ENCODE measurements at places on chromosomes 5 and 9.
A peak's percentile ranks its signal among the peaks of the same experiment; 100 is the strongest.

- DNase-seq = peak; percentile 6
Measured at GRCh38 chr9:91395106-91395552, 28.5 kb downstream of the NFIL3 start.

DNA sequence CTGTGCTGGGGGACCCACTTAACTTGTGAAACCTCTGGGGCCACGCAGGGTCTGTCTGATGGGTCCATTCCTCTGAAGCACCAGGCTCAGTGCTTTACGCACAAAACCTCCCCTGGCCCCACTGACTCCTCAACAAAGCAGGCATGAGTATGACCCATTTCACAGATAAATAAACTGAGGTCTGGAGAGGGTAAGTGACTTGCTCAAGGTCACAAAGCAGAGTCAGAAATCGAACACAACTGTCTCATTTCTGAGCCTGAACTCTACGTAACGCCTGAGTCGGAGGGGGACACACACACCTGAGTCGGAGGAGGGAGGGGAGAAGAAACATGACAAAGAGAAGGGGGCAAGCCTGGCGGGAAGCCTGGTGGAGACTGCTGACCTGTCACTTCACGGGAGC, 48.0 kb upstream of the RAPGEF1 start:
- DNase-seq = no peak

DNA sequence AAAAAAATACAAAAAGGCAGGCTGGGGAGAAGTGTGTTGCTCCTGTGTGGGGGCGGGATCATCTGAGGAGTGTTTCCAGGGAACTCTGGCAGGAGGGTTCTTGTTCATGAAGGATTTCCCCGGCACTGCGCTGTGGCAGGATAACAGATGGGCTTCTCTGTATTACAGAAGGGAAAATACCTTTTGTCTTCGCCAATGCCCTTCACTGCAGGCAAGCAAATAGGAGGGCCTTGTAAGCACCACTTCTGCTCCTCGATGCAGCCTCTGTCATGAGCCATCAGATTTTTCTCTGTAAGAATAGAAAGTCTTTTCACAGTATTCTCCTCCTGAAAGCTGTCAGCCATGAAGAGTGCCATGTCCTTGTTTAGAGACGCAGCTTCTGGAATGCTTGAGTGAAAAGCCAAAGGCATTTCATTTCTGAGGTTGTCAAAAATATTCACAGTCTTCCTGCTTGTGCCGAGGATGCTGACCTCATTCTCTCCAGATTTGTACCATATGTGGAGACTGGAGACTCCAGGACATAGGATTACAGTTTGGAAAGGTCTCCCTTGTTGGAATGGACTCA, 294.0 kb downstream of the YTHDC2 start:
- DNase-seq = no peak

- DNase-seq = no peak
Measured at GRCh38 chr5:73692166-73692640, 66.2 kb downstream of the ARHGEF28 start.

- DNase-seq = no peak
Measured at GRCh38 chr9:31519826-31520225, 864.6 kb upstream of the ACO1 start.

DNA sequence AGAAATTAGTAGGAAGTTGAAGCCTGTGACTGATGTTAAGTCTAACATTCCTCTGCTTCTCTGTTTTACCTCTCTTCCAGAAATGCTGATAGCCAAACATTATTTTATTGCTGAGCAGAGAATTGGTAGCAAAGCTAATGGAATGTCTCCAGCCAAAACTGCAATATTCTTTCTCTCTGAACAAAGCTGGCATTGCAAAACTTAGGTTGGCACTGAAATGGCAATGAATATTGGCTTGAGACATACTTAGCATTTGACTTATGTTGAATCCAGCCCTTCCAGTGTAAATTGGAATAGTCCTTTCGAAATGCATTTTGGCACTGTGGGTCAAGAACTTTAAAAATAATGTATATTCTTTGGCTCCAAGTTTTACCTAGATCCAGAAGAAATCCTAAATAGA, 21.1 kb downstream of the FAF2 start:
- no peak for DNase-seq

GRCh38 chr5:179820483-179821297, at the start of gene SQSTM1:
SQSTM1 (plus strand) TSS chr5:179820905; CDS start chr5:179820937, 32 bp downstream.
- peak; percentile 81 for DNase-seq

DNA sequence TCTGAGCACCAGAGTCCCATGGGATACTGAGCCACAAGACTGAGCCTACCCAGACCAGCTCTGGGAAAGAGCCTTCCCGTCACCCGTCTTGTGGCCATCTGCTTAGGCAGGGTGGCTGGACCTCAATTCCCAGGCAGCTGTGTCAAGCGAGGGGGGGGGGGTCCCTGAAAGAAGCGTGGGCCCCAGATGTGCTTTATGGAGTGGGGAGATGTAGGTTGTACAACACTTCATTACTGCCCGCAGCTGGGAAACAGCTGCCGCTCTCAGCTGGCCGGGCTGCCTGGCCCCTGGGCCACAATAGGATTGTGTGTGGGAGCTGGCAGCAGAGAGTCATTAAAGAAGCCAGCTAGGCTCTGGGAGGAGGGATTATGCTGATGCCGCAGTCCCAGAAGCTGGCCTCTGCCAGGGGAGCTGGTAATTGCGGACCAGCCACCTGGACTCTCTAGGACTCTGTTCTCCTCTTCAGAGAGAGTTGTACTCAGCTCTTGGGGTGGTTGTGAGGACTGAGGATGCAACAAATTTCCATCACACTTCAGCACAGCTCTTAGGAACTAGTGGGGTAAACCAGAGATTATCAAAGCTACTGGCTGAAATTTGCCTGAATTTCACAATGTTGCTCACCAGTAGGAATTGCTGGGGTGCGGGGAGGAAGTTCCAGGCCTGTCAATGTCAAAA, 145.4 kb downstream of the GADD45G start:
- no peak for DNase-seq

GRCh38 chr5:172559004-172559932, 81.8 kb upstream of the NEURL1B start:
- DNase-seq = no peak

GRCh38 chr5:82244854-82245635, 33.1 kb downstream of the RPS23 start:
- no peak for DNase-seq

- no peak for DNase-seq
Measured at GRCh38 chr5:133730866-133731265, 118.5 kb upstream of the FSTL4 start.

GRCh38 chr9:108019821-108020220, 530.3 kb upstream of the KLF4 start:
- no peak for DNase-seq

GRCh38 chr5:172699999-172700364, 58.9 kb downstream of the NEURL1B start:
- DNase-seq = no peak

GRCh38 chr9:113148372-113148705, 2.5 kb upstream of the SLC31A2 start:
- DNase-seq = no peak

DNA sequence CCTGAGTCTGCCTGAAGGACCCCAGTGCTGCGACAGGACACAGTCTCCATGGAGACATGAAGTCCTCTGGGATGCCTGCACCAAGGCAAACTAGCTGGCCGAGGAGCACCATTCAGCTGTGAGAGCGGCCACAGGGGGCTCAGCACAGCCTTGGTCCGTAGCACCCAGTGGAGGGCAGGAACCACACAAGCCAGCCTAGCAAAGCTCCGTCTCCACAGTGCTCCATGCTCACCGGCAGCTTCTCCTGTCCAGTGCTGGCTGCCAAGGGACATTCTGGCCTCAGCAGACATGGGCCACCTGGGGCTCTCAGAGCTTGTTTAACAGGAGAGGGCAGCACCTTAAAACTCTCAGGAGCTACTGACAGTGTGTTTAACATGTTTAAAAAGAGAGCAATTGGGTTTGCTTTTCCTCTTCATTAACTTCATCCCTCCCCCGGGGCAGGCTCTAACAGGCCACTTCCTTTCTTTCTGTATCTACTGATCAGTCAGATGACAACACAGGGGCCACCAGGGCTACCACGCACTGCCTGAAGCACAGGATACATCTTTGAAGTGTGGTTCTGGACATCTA, 57.0 kb downstream of the SECISBP2 start:
- no peak for DNase-seq

GRCh38 chr5:19978476-19978875, 9.5 kb downstream of the CDH18 start:
- DNase-seq = no peak

DNA sequence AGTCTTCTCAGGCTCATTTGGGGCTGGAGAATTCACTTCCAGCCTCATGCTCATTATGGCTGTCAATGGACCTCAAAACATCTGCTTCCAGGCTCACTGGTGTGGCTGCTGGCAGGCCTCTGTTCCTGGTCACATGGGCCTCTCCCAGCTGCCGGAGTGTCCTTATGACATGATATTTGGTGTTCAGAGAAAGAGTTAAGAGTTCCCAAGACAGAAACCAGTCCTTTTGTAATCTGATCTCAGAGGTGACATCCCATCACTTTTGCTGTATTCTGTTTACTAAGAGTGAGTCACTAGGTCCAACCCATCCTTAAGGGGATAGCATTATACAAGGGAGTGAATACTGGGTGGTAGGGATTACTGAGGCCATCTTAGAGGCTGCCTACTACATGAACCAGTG, 104.6 kb downstream of the CACNA1B start:
- no peak for DNase-seq

GRCh38 chr9:81791076-81791475, 101.7 kb upstream of the TLE1 start:
- no peak for DNase-seq

- DNase-seq = no peak
Measured at GRCh38 chr9:134885679-134886412, 5.2 kb downstream of the FCN2 start.

- no peak for DNase-seq
Measured at GRCh38 chr5:81724108-81724507, 26.8 kb downstream of the SSBP2 start.

DNA sequence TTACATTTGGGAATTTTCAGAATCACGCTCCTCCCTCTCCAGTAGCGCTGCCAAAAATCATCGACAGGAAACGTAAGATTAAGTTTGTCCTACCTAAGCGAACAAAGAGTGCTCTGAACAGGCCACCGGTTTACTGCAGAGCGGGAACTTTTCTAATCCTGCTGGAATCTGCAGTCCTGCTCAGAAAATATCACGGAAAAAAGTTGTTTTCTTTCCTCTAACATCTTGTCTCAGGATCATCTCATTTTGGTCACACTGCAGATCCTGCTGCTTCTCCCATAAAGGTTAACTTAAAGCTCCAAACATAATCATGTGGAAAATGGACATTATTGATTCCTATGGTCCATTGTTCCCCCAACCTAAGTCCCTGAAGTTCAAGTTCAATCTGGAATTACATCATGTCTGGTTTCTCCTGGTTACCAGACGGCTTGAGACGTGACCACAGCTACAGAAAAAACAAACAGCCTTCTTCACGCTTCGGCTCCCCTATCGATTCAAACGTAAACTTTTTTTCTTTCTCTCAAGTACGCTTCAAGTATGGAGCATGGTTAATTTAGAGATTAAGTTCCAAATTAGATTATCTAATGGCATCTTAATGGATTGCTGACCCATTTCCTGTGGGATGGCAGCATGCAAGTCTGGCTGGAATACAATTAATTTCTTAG, 217.6 kb downstream of the NFIB start:
- no peak for DNase-seq

- no peak for DNase-seq
Measured at GRCh38 chr5:98736753-98737152, 36.7 kb upstream of the RGMB start.

GRCh38 chr9:98097836-98098235, 21.2 kb downstream of the TRIM14 start:
- peak; percentile 25 for DNase-seq

DNA sequence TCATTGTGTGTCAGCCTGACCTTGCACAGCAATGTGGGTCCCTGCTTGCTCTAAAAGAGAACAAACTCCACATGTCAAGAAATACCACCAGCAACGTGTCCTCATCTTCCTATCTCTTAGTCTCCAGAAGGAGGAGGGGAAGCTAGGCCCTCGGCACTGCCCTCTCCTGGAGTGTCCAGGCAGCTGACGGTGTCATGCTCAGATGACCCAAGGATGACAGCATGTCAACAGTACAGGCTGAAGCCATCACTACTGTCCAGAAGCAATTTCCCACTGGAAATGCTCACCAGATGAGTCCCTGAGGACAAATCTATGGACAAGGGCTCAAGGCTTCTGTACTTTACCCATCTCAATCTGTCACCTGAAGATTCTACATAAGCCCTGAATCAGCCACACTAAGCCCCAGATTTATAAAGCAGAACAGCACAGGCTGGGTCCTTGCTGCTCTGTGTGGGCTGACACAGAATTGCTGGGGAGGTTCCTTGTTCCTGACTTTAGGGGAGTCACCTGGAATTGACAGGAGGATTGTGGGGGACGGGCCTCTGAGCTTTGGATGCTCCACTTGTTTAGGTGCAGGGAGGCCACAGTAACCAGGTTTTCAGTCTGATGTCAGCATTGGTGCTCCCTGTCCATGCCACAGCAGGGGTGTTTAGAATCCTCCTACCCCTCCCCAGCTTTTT, 210.2 kb downstream of the DAB2IP start:
- DNase-seq = no peak

GRCh38 chr5:25975885-25976284, 1062.5 kb downstream of the CDH9 start:
- no peak for DNase-seq

GRCh38 chr9:105693435-105694189, 729 bp upstream of the TMEM38B start:
- no peak for DNase-seq

GRCh38 chr9:106883626-106884190, 20.7 kb downstream of the ZNF462 start:
- DNase-seq = no peak

DNA sequence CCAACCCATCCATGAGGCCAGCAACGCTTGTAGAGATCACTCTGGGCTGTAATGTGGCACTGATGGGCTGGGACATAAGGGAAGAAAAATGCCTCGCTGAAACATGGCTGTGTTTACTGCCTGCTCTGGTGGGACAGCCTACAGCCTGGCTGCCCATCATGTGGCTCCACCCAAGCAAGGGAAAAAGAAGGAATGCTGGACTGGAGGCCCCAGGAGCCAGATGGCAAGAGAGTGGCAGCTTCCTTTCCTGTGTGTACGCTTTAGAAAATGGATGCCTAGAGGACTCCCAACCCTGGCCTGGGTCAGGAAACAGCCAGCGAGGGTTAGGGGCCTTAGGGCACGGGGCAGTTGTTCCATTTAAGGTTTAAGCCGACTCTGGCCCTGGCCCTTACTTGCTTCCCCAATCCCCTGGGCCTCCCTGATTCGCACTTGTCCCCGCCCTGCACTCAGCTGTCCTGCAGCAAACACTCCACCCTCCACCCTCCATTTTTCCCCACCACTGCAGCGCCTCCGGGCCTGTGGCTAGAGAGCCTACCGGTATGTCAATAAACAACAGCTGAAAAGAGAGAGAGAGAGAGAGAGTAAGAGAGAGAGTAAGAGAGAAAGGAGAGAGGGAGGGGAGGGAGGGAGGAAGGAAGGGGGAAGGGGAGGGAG, 819.4 kb downstream of the SEMA5A start:
- no peak for DNase-seq

- DNase-seq = no peak
Measured at GRCh38 chr9:107862881-107863280, 373.3 kb upstream of the KLF4 start.

- no peak for DNase-seq
Measured at GRCh38 chr5:135195270-135195608, 161.2 kb upstream of the PITX1 start.

All from CD4-positive, alpha-beta T cell treated with Interferon gamma for 1 hour (primary cell).